ENCODE measurements at places on chromosomes 2 and 18.

DNA sequence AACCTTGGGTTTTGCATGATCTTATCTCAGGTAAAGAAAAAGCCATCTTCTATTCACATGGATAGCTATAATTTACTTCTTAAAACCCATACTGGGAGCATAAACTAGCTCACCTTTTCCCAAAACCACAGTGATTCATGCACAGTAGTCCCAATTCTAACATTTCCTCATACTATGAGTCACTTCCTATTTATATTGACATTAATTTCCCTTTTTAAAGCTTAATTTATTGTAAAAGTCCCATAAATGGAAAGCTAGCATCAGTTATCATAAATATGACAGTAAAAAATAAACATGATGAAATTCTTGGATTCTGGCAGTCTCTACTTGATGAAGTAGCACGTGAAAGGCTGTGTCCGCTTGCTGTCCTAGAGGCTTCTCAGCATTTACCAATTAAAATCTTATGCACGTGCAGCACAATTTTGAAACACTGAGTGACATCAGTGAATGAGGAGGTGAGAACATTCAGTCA, 180.1 kb downstream of the CDH2 start:
- no peak for DNase-seq

DNA sequence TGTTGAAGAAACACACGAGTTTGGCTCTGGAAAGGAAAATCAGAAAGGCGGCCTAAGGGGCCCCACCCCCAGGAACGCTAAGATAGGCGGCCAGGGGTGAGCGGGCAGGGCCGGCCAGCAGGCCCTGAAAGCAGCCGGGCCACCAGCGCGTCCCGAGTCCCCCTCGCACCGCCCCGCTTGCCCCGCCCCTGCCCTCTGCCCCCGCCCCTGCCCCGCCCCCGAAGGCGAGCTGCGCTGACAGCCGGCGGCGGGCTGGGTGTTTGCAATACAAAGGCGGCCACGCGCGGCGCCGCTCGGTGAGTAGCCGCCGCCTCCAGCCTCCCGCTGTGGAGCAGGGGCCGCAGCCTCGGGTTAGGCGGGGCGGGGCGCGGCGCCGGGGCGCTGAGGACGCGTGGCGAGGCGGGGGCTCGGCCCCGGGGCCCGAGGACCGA, at the start of gene LPIN1:
Gene LPIN1 (plus strand): TSS at position 257 of the 431 bp plus-strand sequence. CDS start 18,910 bp downstream, outside the sequence.
- DNase-seq: peak; percentile 67

- no peak for DNase-seq
These were observed 93.5 kb upstream of the OTOS start for GRCh38 chr2:240233885-240234502.

DNA sequence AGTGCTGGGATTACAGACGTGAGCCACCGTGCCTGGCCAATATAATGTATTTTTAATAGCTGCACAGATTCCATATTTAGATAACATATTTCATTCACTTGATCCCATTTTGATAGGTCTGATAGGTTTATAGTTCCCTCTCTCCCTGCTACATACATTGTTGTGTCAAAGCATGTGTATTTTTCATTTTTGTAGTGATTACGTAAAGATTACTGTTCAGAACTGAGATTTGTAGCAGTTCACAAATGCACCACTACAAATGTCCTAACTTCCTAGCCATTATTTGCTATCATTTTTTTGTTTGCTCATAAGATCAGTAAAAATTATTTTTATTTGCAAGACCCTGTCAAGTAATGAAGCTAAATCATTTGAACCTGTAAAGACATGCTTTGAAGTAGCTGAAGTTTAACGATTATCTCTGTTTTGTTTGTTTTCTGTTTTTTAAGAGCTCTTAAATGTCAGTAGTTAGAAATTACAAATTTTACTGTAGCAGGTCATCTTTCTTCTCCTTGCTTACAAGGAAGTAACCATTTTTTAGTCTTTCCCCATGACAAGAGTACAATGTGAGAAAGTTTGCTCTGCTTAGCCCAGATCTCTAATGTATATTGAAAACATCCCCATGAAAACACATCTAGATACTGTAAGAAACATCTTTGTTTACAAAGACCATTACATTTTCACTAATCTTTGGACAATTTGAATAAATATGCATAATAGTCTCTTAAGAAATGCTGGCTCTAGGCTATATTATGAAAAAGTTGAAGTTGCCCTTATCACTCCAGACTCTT, 54.1 kb downstream of the EML4 start:
- DNase-seq: no peak

GRCh38 chr2:137508739-137509384, 455.4 kb upstream of the HNMT start:
- no peak for DNase-seq

Measured in activated naive CD4-positive, alpha-beta T cell (primary cell).